ENCODE measurements at places on chromosomes 4 and X. TPM values are rescaled to one million over a fixed set of nuclear protein-coding genes. Genes with fewer than 3 reads are reported as not detected.

DNA sequence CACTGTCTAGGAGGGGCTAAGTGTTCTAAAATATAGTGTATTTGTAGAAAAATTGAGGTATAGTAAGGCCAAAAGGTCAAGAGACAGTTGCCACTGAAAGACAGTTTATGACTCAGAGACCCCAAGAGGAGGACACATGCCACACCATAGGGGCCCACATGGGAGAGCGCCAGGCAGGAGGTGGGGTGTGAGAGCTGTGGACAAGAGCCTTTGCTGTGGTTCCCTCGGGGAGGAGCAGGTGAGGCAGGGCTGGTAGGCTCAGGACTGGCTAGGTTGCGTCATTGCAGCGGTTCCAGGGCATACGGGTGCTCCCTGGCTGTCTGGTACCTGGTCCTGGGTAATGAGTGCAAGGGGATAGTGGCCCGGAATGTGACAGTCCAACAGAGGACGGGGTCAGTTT, 37.6 kb downstream of the CCNQ start:
- no peak for DNase-seq

F8A1 gene
- total RNA-seq, result 0.95 TPM

DNA sequence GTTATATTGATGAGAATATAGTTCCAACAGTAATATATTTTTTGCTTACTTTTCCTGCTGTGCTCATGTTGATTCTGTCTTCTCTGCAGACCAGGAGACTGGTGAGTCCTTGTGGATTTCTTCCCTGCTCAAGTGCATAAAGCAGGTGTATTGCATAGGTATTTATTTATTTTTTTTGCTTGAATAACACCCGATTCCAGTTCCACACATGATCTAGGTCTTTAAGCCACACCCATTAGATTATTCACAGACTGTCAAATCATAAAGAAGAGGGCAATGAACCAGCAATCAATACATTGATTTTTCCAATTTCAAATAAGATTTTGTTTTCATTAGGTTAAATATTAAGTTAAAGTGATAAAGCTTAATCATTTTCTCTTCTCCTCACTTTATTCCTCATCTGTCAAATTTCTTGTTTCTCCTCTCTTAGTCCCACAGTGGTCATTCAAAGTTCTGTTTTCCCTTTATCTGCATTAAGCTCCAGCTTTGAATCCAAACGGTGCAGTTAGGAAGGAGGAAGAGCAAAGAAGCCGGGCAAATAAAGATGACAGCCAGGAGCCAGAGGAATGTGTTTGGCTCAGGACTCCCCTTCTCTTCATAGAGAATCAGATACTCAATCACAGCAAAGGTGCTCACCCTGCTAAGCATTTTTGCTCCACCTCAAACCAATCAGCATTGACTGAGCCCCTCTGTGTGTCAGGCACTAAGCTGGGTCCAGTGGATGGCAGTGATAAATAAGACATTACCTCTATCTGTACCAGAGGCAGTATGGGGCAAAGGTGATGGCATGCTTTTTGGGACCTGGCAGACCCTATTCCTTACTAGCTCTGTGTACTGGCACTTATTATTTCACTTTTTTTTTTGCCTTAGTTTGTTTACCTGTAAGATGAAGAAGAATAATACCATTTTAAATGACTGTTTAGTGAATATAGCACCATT, at the start of gene ADH1A:
ADH1A (minus strand) TSS at position 138 of the 939 bp plus-strand sequence; CDS start at position 67, 71 bp downstream.
- no peak for DNase-seq

- DNase-seq, result no peak
Measured at GRCh38 chr4:118799231-118799942, 36.5 kb downstream of the SEC24D start.

GRCh38 chrX:32489125-32489524, 722.2 kb downstream of the DMD start:
- DNase-seq, result no peak

CXorf49 gene
- total RNA-seq, result not detected

CXorf65 gene
- total RNA-seq, result not detected

DNA sequence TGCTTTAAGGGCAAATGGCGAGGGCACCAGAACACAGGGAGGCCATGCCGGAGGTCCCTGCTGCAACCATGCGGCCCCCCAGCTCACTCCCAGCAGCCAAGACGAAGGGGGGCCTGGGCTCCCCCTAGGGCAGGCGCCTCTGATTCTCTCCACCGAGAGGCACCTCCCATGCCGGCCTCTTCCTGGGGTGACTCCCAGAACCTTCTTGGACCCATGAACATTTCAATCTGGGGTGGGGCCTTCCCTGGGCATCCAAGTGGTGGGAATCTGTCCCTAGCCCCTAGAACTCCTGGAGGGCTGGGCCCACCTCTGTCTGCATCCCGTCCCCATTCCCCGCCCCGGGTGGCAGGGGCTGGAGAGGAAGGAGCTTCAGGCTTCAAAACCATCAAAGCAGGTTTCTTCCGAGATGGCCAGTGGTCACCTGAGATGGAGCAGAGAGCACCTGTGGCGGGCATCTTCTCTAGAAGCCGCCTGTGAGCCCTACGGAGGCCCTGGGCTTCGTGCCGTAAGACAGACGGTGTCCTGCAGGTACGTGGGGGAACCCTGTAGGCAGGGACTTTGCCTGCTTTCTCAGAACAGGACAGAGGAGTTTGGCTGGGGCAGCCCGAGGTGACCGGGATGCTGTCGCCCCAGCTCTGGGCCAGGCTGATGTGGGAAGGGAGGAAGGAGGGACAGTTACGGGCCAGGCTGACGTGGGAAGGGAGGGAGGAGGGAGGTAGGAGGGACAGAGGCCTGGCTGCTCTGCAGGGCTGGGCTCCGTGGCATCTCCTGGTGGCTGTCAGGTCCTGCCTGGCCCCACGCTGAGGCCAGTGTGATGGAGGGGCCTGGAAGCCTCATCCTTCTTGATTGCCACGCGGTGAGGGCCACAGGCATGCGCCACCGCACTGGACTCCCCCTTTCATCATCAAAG, 6.8 kb upstream of the SLC25A6 start:
- no peak for DNase-seq

CSN1S1 gene
- total RNA-seq, result not detected

ATXN3L gene
- not detected for total RNA-seq

GPRASP1 gene
- 32.0 TPM for total RNA-seq

- DNase-seq, result no peak
Measured at GRCh38 chrX:43716696-43717095, 60.6 kb downstream of the MAOA start.

DNA sequence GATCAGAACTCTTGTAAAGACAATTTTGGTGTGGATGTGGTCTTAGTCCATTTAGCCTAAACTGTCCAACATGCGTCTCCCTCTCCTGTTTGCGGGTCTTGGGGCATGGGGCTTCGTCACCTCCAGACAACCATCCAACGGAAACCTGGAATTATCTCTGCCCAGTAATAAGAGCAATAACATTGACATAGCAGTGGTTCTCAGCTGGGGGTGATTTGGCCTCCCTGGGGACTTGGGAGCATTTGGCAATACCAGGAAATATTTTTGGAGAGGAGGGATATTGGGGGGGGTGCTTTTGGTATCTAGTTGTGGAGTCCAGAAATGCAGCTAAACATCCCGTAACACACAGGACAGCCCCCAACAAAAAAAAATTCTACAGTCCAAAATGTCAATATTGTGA, 47.2 kb downstream of the SEL1L3 start:
- no peak for DNase-seq

DNA sequence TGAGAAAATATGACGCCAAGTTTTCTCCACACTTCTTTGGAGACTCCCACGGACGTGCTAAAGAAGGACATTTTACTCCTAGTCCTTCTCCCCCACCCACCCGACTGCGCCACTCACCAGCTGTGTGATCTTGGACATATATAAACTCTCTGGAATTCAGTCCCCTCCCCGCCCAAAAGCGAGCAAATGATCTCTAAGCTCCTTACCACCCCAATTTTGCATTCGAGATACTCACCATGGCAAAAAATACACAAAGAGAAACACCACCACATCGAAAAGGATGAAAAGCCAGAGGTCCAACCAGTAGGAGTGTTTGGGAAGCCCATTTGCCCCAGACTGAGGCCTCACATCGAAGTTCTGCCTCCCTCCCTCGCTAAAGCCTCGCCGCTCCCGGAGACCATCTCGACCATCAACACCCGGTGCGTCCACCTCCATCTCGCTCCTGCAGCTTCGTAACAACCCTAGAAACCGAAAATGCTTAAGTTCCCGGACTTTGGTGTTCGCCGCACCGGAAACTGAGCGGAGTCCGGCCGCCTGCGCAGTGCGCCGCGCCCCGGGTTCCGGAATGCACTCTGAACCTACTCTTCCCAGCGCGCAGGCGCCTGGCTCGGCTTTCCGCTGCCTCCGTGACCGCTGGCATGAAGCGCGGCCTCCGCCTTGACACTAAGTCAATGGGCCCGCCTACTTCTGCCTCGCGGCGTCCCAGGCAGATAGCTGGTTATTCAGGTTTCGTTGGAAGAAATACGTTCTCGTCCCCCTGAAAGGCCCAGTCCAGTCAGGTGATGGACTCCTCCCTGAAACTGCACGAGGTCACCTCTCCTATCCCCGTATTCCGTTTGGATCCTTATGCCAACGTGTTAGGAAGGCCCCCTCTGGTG, 21.6 kb downstream of the FABP2 start:
- DNase-seq, result peak; percentile 90

- no peak for DNase-seq
Measured at GRCh38 chrX:125710403-125711062, 390.9 kb downstream of the TEX13C start.

- DNase-seq, result no peak
Measured at GRCh38 chrX:108945883-108946523, 209.6 kb upstream of the IRS4 start.

- DNase-seq, result no peak
Measured at GRCh38 chr4:35151816-35152572, 1092.3 kb downstream of the ARAP2 start.

GNL3L gene
- 21.9 TPM for total RNA-seq

DNA sequence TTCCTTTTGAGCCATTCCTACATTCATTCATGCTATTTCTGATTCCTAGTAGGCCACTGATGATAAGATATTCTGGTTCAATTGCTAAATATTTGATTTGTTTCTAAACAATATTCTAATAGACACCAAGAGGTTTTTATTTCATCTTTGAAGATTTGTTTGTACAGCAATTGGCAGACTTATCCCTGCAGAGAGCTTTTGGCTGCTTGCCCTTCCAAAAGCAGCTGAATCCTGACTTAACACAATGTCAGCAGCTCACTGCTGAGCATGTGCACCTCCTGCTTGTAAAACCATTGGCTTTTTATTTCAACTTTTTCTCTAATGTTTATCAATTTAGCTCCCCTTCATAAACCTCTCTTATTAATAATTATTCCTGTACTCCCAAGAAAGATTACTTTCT, 45.3 kb downstream of the MMRN1 start:
- DNase-seq, result no peak

- no peak for DNase-seq
Measured at GRCh38 chr4:186079694-186080093, 10.7 kb downstream of the TLR3 start.

BEND2 gene
- not detected for total RNA-seq

DNA sequence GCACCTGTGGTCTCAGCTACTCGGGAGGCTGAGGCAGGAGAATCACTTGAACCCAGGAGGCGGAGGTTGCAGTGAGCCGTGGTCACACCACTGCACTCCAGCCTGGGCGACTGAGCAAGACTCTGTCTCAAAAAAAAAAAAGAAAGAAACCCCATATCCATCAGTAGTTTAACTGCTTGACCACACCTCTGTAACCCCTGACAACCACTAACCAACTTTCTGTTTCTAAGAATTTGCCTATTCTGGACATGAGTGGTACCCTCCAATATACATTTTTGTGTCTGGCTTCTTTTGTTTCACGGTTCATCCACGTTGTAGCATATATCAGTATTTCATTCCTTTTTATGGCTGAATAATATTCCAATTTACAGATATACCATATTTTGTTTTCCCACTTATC, 9.1 kb downstream of the PPAT start:
- no peak for DNase-seq

DUSP21 gene
- not detected for total RNA-seq

SSX2B gene
- not detected for total RNA-seq

DNA sequence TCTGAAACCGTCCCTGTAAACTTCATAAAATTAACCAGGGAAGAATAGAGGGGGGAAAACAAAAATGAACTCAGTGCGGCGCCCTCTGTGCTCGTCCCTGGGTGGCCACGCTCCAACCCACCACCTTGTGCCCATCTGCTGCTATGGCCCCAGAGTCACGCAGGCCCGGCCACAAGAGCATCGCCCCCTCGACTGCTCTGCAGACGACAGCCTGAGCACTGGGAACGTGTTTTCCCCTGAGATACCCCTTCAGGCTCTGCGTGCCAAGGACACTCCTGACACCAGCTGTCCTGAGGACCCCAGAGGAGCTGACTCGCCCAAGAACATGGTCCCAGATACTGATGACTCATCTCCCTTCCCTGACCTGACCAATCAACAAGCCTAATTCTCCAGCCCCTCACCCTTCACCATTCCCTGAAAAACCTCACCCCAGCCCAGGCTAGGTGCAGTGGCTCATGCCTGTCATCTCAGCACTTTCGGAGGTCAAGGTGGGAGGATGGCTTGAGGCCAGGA, 64.1 kb upstream of the GPR78 start:
- no peak for DNase-seq

DNA sequence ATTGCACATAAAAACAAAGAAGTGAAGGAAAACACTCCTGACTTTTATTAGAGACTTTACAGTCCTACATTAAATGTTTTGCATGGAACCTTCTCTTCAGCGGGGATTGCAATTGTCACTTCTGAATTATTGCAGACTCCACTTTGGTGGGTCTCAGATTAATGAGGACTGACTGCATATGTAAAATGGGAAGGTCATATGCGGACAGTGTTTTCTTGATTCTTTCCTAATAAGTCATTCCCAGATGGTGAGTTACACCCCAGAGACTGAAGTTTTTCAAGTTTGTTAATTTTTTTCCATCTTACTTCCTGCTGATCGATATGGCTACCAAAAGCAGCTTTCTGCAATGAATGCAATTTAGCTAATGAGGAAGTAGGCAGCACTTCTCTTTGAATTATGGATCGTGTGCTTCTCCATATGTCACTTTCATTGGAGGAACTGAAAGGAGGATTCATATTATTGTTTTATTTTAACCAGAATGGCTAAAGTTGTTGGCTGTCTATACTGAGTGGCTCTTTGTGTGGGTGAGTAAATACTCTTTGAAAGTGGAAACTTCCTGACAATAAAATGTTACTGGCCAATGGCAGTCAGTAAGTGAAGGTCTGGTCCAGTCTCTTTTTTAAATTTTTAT, 119.3 kb upstream of the CLNK start:
- DNase-seq, result no peak

DNA sequence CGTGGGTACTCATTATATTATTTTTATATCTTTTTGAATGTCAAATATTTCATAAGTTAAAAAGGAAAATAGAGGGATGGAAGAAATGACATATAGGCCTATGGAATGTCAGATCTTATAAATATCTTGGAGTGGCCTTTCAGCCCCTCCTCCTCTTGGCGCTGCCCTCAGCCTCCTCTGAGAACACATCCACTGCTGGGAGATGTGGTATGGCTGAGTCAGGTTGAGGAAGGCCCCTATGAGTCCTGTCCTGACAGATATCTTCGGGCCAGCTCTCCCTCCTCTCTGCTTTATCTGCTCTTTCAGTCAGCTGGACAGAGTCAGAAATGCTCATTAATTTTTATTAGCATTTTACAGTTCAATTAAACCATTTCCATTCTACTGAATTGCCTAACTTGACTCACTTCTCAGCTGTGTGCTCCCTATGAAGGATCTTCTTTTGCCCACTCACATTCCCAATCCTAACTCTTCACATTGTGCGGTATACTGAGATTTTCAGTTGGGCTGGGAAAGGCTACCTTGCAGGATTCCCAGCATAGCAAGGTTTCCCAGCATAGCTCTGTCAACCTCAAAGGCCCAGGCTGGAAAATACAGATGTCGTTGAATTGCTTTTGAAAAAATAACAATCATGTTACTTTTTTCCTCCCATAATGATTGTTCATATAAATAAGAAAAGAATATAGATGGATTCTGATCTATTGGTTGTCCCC, 128.0 kb downstream of the ARHGEF9 start:
- DNase-seq, result no peak

- no peak for DNase-seq
Measured at GRCh38 chr4:176775338-176775737, 17.4 kb downstream of the VEGFC start.

SOD3 gene
- total RNA-seq, result 27.1 TPM

Data from urinary bladder (tissue), 4 donors.